ENCODE measurements at places on chromosomes 11 and 22. TPM values are rescaled to one million over a fixed set of nuclear protein-coding genes. Genes with fewer than 3 reads are reported as not detected.

DNA sequence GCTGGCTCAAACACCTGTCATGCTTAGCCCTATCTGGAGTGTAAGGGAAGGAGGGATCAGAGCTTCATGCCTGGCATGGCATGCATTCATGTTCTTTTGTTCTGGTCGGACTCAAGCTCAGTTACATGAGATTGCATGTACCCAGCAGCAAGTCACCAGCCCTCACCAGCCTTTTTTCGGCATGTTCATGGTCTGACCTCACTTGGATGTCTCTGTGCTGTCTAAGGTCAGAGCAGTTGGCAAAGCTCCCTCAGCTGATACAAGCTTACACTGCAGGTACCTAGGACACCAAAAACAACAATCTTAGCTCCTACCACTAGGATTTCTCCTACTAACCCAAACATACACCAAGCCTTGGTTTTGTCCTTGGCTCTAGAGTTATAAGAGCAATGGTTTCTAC, 152.6 kb downstream of the BARX2 start:
- H3K27ac ChIP-seq, result no peak overlapping the region
- DNase-seq, result no peak
- H3K27me3 ChIP-seq, result no peaks in the 10 kb centered on the region
- H3K4me1 ChIP-seq, result no peaks in the 10 kb centered on the region
- H3K36me3 ChIP-seq, result no peaks in the 10 kb centered on the region

DNA sequence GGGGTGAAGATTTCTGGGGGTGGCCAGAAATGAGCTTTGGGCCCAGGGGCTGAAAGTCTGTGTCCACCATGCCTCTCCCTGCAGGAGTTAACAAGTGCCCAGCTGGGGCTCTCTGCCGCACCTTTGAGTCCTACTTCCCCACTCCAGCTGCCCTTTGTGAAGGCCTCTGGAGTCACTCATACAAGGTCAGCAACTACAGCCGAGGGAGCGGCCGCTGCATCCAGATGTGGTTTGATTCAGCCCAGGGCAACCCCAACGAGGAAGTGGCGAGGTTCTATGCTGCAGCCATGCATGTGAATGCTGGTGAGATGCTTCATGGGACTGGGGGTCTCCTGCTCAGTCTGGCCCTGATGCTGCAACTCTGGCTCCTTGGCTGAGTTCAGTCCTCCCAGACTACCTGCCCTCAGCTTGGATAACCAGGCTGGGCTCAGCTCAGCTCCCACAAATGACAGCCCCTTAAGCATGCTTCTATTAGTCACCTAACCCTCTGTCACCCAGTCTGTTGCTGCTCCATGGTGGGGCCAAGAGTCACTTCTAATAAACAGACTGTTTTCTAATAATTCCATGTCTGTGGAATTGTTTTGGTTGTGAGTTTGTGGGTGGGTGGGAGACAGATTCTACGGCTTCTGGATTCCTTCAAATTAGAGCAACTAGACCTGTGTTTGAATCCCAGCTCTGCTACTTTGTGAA, 3.0 kb upstream of the INPPL1 start:
- H3K4me1 ChIP-seq, result peaks cover 21% of the 10 kb centered on the region
- H3K4me3 ChIP-seq, result no peak overlapping the region
- DNase-seq, result no peak
- H3K36me3 ChIP-seq, result peaks cover under 1% of the 10 kb centered on the region
- no peaks in the 10 kb centered on the region for H3K27me3 ChIP-seq

Gene OR2AG1
- not detected for total RNA-seq

GRCh38 chr22:31987218-31987617, 42.9 kb downstream of the YWHAH start:
- DNase-seq, result no peak
- H3K27me3 ChIP-seq, result no peaks in the 10 kb centered on the region
- H3K4me1 ChIP-seq, result no peaks in the 10 kb centered on the region
- H3K4me3 ChIP-seq, result no peak overlapping the region
- H3K36me3 ChIP-seq, result no peaks in the 10 kb centered on the region

Gene OR8A1
- total RNA-seq, result not detected

DNA sequence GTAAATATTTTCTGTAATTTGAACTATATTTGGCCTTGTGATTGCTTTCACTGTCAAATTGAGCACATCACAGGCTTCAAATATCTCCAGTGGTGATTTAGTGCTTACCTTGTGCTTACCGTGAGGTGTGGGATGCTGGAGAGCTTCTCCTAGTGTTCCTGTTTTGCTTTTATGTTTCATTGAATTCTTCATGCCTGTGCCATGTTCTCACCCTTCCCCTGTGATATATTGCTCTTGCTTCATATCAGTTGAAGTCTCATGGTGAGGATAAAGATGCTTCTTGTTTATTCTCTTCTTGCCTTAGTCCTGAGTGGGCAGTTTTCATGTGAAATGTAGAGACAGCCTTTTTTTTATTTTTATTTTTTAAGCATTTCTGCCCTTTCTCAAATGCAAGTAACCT, 198.0 kb upstream of the PDGFD start:
- no peaks in the 10 kb centered on the region for H3K4me1 ChIP-seq
- no peak for DNase-seq
- no peaks in the 10 kb centered on the region for H3K36me3 ChIP-seq
- no peak overlapping the region for H3K4me3 ChIP-seq
- H3K27ac ChIP-seq, result no peak overlapping the region
- H3K27me3 ChIP-seq, result no peaks in the 10 kb centered on the region

GRCh38 chr11:13954591-13954990, 7.9 kb upstream of the SPON1 start:
- H3K27me3 ChIP-seq, result no peaks in the 10 kb centered on the region
- H3K4me1 ChIP-seq, result no peaks in the 10 kb centered on the region
- DNase-seq, result no peak
- H3K36me3 ChIP-seq, result no peaks in the 10 kb centered on the region

- H3K36me3 ChIP-seq, result peaks cover 24% of the 10 kb centered on the region
- H3K4me1 ChIP-seq, result peaks cover 7% of the 10 kb centered on the region
- H3K4me3 ChIP-seq, result no peak overlapping the region
- H3K27ac ChIP-seq, result peak overlapping the region; percentile 34
- H3K27me3 ChIP-seq, result no peaks in the 10 kb centered on the region
These were observed 6.4 kb downstream of the LTBP3 start for GRCh38 chr11:65551572-65552387.

DNA sequence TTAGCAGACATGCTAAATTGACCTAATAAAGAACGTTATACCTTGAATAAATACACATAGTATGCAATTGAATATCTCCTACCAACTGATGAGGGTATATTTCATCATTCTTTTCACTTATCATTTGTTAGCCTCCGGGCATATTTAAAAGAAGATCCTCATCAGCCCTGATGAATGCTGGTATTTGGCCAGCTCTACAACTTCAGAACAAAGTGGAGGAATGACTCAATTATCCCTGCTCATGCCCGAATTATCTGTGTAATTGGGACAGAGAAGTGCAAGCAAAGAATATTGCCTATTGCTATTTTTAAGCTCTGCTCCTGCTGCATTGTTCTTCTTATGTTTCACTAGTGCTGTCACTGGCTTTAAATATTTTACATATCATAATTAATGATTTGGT, 622.1 kb downstream of the METTL15 start:
- H3K36me3 ChIP-seq, result no peaks in the 10 kb centered on the region
- no peak overlapping the region for H3K27ac ChIP-seq
- H3K27me3 ChIP-seq, result peaks cover 2% of the 10 kb centered on the region
- no peak for DNase-seq
- H3K4me1 ChIP-seq, result peaks cover 3% of the 10 kb centered on the region

DNA sequence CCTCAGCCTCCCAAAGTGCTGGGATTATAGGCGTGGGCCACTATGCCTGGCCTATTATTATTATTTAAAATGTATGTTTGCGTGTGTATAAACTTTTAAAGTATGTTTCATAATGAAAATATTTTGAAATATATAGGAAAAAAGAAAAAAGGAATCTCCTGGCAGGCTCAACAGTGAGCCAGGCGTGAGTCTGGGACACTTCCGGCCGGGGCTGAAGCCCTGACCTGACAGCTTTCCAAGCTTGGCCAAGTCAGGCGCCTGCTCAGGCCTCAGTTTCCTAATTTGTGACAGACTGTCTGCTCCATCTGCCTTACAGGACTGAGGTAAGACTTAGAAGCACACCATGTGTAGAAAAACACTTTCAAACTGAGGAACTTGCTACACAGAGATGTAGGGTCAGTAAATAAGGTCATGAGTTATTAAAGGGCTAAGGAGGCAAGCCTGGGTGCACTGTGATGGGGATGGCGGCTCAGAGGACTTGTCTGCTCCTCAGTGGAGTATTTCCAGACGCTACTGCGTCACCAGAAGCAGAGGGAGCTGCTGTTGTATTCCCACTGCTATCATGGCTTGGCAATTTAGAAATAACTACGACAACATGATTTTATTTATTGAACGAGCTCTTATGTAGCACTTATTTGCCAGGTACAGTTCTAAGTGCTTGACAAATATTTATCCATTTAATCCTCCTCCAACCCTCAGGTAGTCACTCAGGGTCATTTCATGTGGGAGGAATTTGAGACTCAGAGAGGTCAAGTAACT, 100.1 kb downstream of the PRR5L start:
- no peak overlapping the region for H3K27ac ChIP-seq
- no peak for DNase-seq
- no peak overlapping the region for H3K4me3 ChIP-seq

Measured in lung (tissue), 17 donors.